Stomach (tissue), 19 donors: ENCODE measurements at places on chromosomes 4 and X. TPM values are rescaled to one million over a fixed set of nuclear protein-coding genes. Genes with fewer than 3 reads are reported as not detected.

GRCh38 chr4:102354671-102355454 lies 9.6 kb upstream of the SLC39A8 start:
- DNase-seq: no peak

GRCh38 chrX:41118156-41118555 lies 32.9 kb downstream of the USP9X start:
- no peak for DNase-seq

GRCh38 chr4:158622251-158622650 lies 49.4 kb downstream of the C4orf46 start:
- no peak for DNase-seq

- DNase-seq: no peak
Observed at GRCh38 chrX:72309297-72310071, 3.8 kb upstream of the CITED1 start.

DNA sequence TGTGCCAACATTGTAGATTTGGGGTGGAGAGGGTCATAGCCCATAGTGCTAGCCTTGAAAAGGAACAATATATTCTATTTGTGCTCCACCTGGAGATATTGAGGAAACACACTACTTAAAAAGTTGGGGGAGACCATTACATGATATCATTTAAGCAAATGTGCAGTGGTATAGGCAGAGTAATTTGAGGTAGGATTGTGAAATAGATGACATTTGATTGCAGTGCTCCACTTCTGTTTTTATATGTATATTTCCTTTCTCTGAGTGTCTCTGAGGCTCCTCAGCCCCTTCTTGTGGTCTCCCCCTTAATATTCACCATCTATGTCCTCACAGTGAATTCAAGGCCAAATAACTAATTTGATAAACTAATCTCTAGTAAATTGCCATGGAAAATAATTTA lies 85.6 kb upstream of the NMU start:
- no peak for DNase-seq

DNA sequence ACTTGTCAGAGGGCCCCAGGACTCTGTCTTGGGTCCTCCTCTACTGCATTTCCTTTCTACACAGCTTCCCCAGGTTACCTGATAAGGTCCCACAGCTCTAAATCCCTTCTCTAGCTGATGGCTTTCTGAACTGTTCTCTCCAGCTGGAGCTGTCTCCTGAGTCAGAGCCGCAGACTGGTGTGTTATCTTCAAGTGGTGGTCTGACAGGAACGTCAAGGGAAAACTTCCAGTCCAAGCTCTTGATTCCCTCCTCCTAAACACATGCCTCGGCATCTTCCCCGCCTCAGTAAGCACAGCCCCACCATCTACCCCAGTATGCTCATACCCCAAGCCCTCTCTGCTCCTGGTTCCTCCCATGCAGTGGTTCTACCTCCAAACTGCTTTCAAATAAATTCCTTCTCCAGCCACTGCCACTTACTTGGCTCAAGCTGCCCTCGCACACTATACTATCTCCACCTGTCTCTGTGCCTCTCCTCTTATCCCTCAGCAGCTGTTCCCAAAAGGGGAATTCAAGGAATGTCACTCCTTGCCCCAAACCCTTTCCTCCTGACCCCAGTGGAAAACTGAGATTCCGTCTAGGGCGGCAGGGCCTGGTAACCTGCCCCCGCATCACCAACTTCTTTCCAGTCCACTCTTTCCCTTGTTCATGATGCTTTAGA lies 17.2 kb upstream of the CENPU start:
- DNase-seq: no peak

DNA sequence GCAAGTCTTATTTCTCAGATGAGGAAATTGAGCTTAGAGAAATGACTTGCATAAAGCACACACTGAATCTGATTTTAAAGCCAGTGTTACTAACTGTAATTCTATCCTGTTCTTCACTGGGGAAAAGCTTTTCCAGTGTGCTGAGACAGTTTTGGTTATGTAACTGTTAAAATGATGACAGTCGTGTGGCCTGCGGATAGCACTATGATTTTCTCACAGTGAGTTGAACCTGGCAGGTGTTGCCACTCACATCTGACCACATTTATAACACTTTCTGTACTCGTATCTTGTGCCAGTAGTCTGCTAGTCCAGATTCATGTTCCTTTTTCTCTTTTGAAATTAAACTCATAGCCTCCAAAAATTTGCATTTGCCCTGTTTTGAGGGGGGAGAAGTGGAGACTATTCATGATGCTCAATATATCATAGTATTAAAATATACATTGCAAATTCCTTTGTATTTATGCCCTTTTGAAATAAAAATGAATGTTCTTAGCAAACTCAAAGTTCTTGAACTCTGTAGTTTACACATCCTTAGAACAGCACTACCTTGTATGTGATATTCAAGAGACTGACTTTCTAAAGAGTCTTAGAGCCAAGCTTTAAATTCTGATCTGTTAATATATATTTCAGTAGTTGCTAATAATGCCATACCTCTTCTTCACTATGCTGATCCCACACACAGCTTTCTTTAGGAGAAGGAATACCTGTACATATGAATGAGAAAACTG lies 132.3 kb downstream of the PDLIM5 start:
- DNase-seq: no peak

- DNase-seq: no peak
Observed at GRCh38 chr4:100823066-100823992, 305.5 kb upstream of the EMCN start.

GRCh38 chr4:47374477-47374876 lies 89.0 kb downstream of the COMMD8 start:
- no peak for DNase-seq

DNA sequence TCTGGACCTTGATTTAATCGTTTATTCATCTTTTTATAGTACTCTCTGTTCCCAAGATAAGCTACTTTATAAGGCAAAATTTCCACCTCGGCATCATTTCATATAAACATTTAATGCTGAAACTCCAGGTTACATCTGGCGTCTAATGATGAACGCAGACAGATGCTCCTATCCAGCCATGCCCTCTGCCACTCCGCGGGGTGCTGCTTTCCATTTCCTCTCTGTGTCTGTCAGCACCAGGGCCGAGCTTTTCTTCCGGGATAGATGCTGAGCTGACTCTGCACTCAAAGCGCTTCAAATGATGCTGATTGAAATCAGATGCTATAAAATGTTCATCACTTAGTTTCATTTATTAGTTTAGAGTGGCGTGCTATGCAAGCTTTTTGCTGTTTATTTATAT lies 80.5 kb upstream of the HELT start:
- DNase-seq: no peak

GRCh38 chr4:87339440-87339839 lies 16.8 kb upstream of the HSD17B13 start:
- no peak for DNase-seq

DNA sequence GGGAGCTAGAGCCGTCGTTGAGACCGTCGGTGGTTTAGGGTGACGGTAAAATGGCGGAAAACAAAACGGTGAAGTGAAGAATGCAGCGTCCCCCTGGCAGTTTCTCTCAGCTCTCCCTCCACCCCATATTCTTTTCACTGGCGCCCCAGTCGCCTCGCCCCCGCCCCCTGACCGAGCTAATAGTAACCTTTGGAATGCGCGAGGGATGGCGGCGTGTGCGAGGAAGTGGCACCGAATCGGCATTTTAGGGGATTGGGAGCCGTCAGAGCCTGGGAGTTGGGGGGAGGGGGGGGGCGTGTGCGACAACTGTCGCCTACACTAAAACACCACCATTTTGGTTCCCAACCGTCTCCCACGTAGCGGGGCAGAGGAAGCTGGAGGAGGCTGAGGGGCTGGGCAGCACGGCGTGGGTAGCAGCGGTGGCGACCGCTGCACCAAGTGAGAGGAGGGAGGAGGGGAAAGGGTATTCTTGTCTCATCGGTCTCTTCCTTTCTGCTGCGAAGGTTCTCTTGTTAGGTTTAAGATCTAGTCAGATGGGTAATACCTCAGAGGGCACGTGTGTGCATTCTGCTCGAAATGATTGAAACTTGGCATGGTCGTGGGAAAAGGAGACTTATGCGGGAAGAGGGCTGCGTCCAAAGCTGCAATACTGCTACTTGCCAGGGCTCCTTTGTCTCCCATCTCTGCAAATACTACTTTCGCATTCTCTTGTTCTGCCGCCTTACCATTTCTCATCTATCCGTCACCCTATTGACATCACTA lies 840 bp downstream of the ZNF711 start:
- peak; percentile 70 for DNase-seq

DNA sequence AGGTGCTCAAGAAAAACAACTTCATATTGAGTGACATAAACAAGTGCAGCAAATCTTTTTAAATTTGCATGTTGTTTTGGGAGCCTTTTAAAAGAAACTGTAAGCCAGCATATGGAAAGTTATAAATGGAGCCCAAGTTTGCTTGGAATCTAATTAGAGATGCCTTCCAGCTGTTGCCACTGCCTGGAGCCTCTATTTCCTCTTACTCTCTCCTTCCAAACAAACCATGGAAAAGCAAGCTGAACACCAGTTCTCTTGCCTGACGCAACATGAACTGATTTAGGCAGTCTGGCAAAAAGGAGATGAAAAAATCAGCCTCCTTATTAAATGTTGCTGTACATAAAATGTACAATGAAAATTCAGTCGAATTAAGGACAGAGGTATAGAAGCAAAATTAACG lies 21.5 kb downstream of the ARSJ start:
- no peak for DNase-seq

DNA sequence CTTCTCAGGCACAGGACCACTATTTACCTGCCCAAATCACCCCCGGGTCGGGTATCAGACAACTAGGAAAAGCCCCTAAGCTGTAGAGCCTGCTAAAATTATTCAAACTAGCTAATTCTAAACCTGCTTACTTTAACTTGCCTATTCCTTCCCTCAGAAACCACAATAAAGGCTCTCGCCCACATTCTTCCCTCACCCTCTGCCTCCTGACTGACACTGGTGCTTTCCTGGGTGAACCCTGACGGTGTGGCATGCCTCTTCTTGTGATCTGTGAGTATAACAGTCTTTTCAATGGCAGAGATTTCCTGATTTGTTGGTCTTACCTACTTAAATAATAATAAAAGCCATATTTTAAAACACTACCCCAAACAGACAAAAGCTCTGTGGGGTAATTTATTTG lies 242.1 kb upstream of the ZCCHC13 start:
- DNase-seq: no peak

GRCh38 chr4:4872314-4872903 lies 12.9 kb downstream of the MSX1 start:
- no peak for DNase-seq

RTL3 gene
- 12.9 TPM for total RNA-seq

SPINK2 gene
- 2.3 TPM for total RNA-seq

SLC34A2 gene
- total RNA-seq: not detected

MSX1 gene
- total RNA-seq: not detected

SH3D19 gene
- 54.3 TPM for total RNA-seq

TIGD4 gene
- 4.1 TPM for total RNA-seq

F8A3 gene
- not detected for total RNA-seq

CD99 gene
- 86.5 TPM for total RNA-seq

REPS2 gene
- total RNA-seq: 22.5 TPM

HTR2C gene
- not detected for total RNA-seq

ASMT gene
- total RNA-seq: not detected

RASL11B gene
- total RNA-seq: 4.9 TPM

SH2D1A gene
- not detected for total RNA-seq

FRMPD4 gene
- 0.55 TPM for total RNA-seq
